ENCODE measurements at places on chromosomes 11 and 22. TPM values are rescaled to one million over a fixed set of nuclear protein-coding genes. Genes with fewer than 3 reads are reported as not detected.

GRCh38 chr11:123659311-123659710, 4.9 kb upstream of the SCN3B start:
- no peak for DNase-seq

DNA sequence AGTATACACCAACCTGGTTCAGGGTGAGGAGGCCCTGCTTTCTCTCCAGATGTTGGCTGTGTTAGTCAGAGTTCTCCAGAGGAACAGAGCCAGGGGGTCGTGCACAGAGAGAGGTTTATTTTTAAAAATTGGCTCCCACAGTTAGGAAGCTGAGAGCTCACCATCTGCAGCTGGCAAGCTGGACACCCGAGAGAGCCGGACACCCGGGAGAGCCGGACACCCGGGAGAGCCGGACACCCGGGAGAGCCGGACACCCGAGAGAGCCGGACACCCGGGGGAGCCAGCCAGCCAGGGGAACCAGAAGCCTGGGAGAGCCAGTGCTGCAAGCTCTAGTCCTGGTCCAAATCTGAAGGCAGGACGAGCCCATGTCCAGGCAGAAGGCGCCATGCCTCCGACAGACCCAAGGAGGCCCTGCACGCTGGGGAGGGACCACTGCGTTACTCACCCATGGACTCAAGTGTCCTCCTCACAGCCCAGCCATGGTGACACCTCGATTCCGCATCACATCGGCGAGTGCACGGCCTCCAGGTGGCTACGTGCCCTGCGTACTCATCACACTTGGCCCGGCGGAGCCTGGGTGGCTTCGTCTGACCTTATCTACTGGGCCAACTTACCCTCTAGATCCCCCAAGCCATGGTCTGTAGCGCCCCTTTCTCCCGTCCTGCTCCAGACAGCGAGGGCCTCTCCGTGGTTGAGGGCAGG, 99.0 kb downstream of the BRD1 start:
- DNase-seq, result no peak

DNA sequence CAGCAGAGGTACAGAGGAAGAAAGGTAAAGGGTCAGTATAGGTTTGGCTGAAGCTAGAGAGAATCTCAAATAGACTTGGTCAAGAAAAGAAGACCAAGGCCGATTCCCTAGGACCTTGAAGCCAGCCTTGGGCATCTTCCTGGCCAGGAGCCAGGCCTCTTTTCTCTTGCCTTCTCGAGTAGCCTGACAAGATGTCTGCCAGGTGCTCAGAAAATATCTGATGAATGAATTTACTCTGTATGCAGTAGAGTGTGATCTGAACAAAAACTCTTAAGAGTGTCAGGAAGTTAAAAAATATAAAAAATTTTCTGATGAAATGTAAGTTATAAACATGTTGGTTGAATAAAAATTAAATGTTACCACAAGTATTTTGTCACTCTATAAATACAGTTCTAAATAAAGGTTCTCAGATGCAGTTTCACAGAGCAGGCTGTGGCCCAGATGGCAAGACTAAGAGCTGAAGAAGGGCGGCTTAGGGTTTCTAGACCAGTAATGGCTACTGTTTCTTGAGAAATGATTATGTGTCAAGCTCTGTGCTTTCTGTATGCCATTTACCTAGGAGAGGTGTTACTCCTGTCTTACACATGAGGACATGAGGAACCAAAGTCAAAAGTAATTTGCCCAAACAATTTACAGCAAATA, 98.1 kb downstream of the ATXN10 start:
- no peak for DNase-seq

GRCh38 chr22:31155422-31155821, 4.6 kb upstream of the RNF185 start:
- no peak for DNase-seq

- DNase-seq, result no peak
These were observed 31.0 kb downstream of the TMPRSS5 start for GRCh38 chr11:113675003-113675561.

GRCh38 chr11:47399860-47400767, 8.3 kb upstream of the SLC39A13 start:
- DNase-seq, result peak; percentile 53

GRCh38 chr11:102734650-102735049, 9.9 kb upstream of the MMP8 start:
- no peak for DNase-seq

GRCh38 chr11:110526323-110526722, 96.6 kb downstream of the FDX1 start:
- no peak for DNase-seq

DNA sequence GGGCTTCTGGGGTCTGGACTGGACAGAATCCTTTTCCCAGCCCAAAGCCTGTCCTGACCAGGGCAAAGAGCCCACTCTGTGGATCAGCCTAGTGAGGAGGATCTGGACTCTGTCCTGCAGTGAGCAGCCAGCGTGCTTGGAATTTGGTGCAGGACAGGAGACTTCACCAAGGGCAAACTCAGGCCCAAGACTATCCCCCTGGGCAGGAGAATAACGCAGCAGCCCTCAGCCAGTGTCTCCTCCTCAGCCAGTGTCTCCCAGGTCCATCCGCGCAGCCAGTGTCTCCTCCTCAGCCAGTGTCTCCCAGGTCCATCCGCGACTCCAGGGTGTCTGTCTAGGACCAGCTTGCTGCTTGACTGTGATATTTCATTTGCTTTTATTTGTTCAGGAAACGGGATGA, 1334.0 kb downstream of the TBC1D22A start:
- no peak for DNase-seq

GRCh38 chr11:66877588-66878385, 20.9 kb downstream of the LRFN4 start:
- no peak for DNase-seq

GRCh38 chr22:35170716-35171697, 86.3 kb upstream of the HMGXB4 start:
- DNase-seq, result no peak

DNA sequence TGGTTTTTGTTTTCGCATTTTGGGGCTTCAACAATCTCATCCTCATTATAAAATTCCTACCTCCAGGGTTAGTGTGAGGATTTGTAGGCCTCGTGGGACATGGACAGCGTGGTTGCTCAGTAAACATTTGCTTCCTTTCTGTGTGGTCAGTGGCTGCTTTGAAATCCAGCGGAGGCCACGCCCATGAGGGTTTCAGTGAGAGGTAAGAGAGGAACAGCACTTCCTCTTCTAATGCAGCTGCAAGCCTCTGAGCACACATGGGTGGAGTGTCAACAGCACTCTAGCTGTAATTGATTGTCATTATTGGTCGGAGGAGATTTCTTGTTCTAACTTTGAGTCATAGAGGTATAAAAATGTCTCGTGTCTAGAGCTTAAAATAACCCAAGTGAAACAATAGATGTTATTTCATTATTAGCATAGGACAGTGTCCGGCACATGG, 6.0 kb upstream of the ARHGAP42 start:
- peak; percentile 74 for DNase-seq

- DNase-seq, result no peak
These were observed 3.3 kb upstream of the BCL9L start for GRCh38 chr11:118928870-118929500.

DNA sequence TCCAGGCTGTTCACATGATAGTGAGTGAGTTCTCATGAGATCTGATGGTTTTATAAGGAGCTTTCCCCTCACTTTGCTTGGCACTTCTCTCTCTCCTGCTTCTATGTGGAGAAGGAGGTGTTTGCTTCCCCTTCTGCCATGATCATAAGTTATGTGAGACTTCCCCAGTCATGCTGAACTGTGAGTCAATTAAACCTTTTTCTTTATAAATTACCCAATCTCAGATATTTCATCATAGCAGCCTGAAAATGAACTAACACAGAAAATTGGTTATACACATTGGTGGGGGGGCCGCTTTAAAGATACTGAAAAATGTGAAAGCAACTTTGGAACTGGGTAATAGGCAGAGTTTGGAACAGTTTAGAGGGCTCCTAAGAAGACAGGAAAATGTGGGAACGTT, 741.1 kb upstream of the LUZP2 start:
- DNase-seq, result no peak

- peak; percentile 25 for DNase-seq
These were observed 88.1 kb downstream of the RRAS2 start for GRCh38 chr11:14270690-14271542.

GRCh38 chr22:28151151-28151816, 232.2 kb upstream of the PITPNB start:
- DNase-seq, result no peak

- DNase-seq, result no peak
These were observed 67.3 kb upstream of the BARX2 start for GRCh38 chr11:129308241-129308865.

DNA sequence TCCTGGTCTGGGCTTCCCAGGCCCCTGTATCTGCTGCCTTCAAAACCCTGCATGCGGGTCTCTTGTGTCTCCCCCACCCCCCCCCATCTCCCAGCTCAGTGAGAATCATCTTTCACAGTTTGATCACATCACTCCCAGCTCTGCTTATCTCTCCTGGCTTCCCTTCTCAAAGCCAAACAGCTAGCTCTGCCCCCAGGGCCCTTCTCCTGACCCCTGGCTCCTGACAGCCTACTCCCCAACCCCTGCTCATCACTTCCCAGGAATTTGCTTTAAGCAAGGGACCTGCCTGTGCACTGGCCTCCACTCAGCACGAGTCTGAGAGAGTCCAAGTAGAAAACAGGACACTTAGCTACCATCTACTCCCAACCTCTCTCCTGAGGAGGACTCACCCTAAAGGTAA, 342.7 kb downstream of the TENM4 start:
- no peak for DNase-seq

DNA sequence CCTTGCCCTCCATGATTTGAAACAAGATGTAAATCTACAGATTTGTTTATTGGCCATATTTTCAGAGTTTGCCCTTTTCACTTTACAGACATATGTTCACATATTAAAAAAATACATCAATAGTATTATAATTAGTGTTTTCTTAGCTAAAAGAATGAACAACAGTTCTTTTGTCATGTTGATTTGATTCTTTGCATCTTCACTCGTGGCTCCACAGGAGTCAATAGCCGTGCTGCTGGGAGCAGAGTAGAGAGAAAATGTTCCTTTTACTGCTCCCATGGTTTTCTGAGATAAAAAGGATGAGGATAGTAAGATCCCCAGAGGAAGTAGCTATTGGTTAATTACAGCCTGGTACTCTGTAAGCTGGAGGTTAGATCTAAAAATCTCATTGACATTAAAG, 151.2 kb downstream of the PGR start:
- DNase-seq, result no peak

DNA sequence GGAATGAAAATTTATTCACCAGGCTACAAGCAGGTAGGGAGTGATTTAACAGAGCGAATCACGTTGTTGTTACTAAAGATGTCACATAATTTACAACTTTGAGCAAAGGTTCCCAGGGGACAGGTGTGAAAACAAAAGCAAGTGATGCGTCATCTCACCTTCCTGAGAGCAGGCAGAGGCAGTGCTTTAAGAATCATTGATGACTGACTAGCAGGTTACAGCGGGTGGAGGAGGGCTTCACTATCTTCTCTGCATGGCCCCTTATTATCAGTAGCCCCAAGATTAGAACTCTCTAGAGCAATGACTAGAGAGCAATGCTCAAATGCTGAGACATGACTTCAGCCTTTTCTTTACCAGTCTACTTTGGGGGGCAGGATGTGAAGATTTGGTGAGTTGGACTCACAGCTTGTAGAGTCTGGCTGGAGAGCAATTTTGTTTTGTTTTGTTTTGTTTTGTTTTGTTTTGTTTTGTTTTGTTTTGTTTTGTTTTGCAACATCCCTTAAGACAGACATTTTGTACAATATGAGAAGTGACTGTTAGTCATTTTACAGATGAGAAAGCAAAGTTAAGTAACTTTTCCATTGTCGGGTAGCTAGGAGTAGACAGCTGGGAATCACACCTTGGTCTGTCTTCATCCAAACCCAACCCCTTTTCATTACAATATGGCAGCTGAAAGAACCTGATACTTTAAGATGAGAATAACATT, 84.8 kb downstream of the SLC1A2 start:
- peak; percentile 56 for DNase-seq

DNA sequence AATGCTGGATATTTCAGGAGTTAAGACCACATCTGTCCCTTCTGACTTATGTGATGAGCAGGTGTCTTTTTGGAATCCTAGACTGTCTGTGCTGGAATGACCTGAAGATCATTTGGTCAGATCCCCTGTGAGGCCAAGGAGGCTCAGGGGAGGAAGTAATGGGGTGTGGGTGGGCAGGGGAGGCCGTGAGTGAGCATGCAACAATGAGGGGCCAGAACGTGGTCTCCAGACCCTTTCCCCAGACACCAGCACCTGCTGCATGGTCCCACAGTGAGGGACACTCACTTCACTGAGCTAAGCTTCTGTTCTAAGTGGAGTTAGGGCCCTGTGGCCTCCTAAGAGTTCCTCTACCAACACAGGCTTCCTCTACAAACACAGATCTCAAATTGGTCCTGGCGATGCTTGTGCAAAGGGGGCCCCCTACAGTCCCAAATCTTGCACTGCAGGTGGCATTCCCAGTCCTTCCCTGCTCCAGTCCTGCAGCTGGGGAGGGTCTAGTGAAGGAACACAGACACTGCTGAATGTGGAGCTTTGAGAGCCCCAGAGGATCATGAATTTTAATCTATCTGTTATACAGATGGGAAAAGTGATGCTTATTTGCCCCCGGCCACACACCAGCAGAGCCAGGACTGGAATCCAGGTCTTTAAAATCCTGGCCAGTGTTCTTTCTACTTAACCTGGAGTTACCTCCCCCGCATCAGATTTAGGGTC, 7.4 kb downstream of the USP2 start:
- DNase-seq, result no peak

GRCh38 chr11:115215694-115216617, 288.3 kb downstream of the CADM1 start:
- DNase-seq, result no peak

The SERPING1 gene
- polyA plus RNA-seq, result 0.82 TPM

The OTOG gene
- polyA plus RNA-seq, result not detected

The SEPTIN3 gene
- polyA plus RNA-seq, result not detected

The TIGD3 gene
- 1.6 TPM for polyA plus RNA-seq

The MMP8 gene
- not detected for polyA plus RNA-seq

The KIF18A gene
- polyA plus RNA-seq, result 1.1 TPM

The NEAT1 gene
- polyA plus RNA-seq, result 1.0 TPM

The LDHAL6A gene
- polyA plus RNA-seq, result not detected

The DCHS1 gene
- not detected for polyA plus RNA-seq

The CNTN5 gene
- not detected for polyA plus RNA-seq

Measured in naive B cell (primary cell).